Fibroblast of skin of scalp (primary cell): ENCODE measurements at places on chromosomes 5 and 9.

GRCh38 chr9:117377046-117377445 lies 37.8 kb downstream of the ASTN2 start:
- DNase-seq, result no peak

- DNase-seq, result no peak
Measured at GRCh38 chr9:89498852-89499480, 1.1 kb upstream of the SEMA4D start.

DNA sequence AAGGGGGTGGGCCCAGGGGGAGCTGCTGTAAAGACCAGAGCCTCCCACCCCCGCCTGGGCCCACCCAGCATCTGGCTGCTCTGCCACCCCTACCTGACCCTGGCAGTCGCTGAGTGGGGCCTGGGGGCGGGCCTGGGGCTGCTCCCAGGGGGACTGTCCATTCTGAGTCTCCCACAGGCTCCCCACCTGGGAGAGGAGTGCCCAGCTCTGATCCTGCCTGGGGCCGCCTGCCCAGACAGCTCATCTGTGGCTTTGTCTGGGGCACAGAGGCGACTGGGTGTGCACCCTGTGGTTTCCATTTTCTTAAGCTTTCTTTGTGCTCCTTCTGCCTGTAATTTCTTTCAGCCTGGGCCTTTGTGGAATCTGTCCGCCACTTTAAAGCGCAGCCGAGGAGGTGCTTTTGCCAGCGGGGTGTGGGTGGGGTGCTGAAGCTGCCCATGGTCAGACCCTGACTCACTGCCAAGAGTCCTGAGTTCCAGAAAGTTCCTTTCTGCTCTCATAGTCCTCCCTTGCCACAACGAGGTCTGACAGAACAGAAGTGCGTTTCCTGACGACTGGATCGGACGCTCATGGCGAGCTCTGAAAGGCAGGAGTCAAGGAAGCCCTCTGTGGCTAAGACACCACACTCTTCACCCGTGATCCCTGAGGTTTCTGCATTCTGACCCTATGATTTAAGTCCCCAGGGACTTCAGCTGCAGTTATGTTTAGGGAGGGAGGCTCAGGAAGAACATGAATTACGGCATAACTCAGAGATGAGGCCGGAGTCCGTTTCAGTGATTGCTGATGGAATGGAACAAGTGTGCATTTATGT lies 225.0 kb downstream of the FANCC start:
- peak; percentile 93 for DNase-seq

DNA sequence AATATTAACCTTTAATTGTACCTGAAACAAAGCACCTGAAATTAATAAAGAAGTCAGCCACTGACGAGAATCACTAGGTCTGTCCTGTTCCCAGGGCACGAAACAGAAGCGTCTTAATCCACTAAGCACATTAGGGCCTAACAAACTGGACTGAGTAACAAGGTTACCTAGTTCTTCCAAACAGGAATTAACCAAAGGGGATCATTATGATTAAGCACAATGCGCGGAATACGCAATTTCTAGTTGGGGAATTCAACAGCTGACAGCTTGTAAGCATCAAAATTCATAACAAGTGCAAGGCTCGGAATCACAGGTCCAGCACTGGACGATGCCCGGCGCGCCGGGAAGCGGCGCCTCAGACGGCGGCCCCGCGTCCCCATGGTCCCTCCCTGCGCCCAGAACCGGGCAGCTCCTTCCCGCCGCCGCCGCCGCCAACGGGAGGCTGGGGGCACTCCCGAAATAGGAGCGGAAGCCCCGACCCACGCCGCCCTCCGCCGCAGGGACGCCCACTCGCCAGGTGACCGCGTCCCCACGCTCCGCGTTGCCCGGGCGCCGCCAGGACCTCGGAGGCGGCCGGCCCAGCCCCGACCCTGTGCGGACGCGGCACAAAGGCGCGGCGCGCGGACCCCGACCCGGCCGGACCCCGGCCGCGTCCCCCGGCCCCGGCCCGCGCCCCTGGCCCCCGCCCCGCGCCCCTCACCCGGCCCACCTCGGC lies 898 bp downstream of the CAMSAP1 start:
- DNase-seq, result no peak

DNA sequence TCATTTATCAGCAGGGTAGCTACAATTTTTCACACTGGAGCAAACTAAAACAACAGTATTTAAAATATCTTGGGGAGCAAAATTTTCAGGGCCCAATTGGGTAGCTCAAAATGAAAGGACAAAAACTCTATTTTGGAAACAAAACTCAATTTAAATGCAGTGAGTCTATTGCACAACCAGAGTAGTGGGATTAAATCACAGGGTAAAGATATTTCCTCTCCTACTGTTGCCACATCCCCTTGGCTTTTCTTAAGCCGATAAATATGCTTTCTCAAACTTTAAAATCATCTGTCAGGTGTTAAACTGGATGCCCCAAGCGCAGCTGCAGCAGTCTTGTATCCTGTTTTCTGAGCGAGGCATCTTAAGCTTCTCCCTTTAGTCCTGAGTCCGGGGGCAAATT lies 1474.3 kb upstream of the CDH9 start:
- DNase-seq, result no peak

DNA sequence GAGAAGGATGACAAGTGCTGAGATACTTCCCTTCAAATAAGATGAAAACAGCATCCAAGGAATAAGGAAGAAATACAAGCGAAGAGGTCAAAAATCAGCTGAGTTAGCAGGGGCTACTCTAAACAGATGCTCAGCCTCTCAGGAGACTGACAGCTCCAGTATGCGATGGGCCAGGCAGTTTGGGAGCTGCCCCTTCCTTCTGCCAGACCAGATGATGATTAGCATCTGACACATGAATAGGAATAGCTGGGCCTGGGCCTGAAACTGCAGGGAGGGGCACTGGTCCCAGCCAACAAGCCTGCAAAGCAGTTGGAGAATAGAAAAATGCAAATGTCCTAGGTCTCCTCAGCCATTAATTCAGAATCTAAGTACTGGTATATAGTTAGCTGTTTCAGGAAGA lies 13.1 kb upstream of the MAP3K1 start:
- DNase-seq, result no peak

GRCh38 chr5:97136475-97136874 lies 5.9 kb downstream of the LIX1 start:
- no peak for DNase-seq

DNA sequence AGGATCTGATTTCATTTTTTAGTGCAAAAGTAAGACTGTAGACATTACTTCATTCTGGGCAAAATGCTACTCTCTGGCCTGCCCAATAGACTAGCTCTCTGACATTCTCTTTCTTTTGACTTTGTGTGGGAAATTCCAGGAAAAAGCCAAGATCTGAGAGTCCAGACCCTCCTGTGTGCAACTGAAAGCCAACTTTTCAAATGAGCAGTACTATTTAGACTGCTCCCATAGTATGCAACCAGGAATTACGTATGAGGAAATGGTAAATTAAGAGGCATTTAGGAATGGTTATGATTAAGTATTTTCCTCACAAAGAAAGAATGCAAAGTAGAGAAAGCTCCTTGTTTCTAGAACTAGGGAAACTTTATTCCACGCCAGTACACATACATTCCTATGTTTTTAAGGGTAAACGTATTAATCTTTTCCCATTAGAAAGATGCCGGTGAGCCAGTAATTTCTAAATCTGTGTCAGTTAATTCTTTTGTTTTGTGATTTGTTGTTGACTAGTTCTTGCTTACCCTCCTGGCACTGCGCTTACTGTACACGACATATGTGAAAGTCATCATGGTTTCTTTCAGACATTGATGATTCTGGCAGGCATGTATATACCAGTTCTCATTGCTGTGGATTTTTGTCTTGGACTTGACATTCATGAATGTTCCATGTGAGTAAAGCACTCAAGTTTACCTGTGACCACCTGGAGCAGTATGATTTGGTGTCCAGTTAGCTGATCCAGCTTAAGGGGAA lies 56.0 kb downstream of the AOPEP start:
- peak; percentile 88 for DNase-seq

- no peak for DNase-seq
Measured at GRCh38 chr9:126947529-126947928, 32.9 kb downstream of the RALGPS1 start.

- no peak for DNase-seq
Measured at GRCh38 chr5:133406208-133406976, 205.9 kb downstream of the FSTL4 start.

DNA sequence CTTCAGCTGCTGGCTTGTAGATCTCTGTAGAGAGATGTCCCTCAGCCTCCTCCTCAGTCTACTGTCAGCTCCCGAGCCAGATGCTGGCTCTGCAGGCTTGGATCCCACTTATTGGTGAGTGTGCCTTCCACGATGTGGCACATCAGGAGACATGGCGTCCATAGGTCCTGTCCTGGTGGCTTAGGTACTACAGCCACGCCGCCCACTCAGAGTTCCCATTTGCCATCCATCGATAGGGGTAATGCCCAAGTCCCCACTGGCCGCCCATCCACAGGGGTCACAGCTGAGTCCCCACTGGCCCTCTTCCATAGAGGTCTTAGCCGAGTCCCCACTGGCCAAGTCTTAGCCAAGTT lies 17.3 kb downstream of the EXOC3 start:
- no peak for DNase-seq

- DNase-seq, result no peak
Measured at GRCh38 chr9:27053369-27054022, 48.0 kb upstream of the LRRC19 start.

DNA sequence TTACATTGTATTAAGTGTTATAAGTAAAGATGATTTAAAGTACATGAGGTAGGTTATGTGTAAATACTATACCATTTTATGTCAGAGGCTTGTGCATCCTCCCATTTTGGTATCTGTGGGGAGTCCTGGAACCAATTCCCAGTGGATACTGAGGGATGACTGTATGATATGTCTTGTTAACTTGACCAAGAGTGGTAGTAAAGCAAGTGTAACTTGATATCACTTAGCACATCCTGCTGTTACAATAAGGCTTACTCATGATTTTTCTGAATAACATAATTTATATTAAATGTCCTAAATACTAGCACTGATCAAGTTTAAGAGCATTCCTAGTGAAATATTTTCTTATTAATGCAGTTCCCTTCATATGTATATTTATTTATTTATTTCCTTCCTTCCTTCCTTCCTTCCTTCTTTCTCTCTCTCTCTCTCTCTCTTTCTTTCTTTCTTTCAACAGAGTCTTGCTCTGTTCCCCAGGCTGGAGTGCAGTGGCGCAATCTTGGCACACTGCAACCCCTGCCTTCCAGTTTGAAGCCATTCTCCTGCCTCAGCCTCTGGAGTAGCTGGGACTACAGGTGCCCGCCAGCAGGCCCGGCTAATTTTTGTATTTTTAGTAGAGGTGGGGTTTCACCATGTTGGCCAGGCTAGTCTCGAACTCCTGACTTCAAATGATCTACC lies 7.5 kb downstream of the NDFIP1 start:
- DNase-seq, result peak; percentile 72

DNA sequence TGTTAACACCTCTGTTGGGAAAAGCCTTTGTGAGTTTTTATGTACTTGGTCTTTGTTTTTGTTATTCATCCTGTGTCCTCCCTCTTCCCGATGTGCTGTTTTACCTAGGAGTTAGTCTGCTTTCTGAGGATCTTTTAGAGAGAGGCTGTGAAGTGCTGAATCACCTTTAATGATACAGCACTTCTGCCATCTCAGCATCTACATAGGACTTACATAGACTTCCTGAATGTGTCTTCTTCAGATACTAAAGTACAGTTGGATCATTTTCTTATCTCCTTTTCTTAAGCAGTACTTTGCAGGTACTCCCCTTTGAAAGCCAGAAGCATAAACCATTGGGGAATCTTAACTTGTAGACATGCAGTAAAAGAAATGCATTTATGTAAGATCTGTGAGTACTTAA lies 31.5 kb downstream of the OTULIN start:
- no peak for DNase-seq

DNA sequence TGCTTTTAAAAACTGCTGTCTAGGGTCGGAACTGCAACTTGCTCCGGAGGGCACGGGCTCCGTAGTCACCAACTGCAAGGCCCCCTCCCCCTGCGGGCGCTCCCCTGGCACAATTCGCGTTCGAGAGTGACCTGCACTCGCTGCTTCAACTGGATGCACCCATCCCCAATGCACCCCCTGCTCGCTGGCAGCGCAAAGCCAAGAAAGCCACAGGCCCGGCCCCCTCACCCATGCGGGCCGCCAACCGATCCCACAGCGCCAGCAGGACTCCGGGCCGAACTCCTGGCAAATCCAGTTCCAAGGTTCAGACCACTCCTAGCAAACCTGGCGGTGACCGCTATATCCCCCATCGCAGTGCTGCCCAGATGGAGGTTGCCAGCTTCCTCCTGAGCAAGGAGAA lies 64.2 kb upstream of the GAS1 start:
- DNase-seq, result no peak

DNA sequence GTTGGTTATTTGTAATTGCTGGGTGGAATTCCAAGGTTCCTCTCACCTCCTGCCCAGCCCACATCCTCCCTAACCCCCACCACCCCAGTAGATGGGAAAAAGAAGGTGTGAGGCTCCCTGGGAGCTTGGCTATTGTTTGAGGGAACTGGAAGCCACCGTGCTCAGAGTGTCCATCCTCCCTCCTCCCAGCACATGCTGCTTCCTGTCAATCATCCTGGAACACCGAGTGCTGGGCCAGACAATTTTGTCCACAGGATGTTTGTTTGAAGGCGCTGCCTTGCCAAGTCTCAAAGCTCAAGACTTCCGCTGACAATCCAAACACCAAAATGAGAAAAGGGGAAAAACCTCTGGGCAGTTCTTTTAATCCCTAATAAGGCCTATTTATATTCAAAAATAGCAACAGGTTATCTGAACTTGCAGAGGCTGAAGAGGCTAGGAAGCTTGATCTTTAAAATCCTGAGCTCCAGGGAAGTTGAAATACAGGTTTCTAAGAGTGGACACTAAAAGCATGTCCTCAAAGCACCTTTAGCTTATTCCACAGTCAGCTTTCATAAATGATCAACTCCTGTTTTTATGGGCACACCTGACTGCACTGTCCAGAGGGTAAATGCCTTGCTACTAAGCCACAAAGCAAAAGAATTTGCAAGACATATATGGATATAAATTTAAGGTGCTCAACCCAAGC lies 286.7 kb downstream of the NFIB start:
- no peak for DNase-seq

GRCh38 chr5:54285686-54286085 lies 24.7 kb downstream of the ARL15 start:
- DNase-seq, result no peak

- peak; percentile 12 for DNase-seq
Measured at GRCh38 chr9:116686693-116687073, 422 bp upstream of the TRIM32 start.

DNA sequence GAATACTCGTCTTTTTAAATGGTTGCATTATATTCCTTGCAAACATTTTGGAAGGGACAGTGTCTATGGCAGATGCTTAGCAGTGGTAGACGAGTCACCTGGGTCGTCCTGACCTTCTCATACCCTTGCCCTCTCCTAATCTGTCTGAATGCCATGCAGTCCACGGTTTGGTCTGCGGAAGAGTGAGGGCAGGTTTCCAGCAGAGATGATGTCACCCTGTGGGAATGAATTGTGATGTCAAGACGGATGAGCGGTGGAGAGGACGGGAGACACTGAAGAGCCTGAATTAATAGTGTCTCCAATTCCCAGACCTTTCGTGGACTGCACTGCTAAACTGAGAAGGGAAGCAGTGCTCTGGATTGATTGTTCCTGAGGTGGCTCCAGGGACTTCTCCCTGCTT lies 329.0 kb upstream of the PANK3 start:
- peak; percentile 60 for DNase-seq

DNA sequence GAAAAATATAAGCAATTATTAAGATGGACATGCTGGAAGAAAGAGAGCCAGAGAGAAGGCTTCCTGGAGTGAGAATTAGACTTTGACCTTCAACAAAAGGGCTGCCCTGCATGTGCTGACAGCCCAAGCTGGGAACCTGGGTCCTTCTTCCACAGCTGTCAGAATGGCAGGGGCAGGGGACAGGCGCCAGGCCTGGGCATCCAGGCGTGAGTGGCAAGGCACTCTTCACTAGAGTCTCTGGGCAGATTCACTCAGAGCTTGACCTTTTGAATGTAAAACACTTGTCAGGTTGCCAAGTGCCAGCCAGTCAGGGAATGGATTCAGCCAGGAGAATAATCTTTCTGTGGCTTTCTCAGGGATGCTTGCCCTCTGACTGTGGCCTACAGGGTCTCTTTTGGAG lies 119.1 kb upstream of the CLINT1 start:
- DNase-seq, result no peak
